ENCODE measurements at places on chromosomes 11 and 22.

DNA sequence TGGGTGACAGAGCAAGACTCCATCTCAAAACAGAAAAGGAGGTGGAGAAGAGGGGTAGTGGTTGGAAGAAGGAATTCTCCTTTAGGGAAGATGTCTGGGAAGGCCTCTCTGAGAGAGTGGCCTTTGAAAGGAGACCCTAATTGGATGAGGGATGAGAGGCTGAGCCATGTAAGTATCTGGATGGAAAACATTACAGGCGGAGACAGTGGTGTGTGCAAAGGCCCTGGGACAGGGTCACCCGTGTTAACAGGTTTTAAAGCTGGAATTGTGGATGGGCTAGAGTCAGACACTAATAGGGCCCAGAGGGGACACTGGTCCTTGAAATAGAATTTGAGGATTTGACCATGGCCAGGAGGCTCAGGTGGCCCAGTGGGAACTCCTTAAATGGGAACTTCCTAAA lies 10.4 kb downstream of the SNAP29 start:
- DNase-seq = no peak

DNA sequence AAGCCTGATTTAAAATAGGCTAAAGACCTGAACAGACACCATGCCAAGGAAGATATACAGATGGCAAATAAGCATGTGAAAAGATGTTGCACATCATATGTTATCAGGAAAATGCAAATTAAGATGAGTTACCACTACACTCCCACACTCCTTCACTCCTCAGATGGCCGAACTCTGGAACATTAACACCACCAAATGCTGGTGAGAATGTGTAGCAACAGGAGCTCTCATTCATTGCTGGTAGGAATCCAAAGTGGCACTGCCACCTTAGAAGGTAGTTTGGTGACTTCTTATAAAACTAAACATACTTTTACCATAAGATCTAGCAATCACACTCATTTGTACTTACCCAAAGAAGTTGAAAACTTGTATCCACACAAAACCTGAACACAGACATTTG lies 2047.3 kb downstream of the LRRC4C start:
- DNase-seq = no peak

DNA sequence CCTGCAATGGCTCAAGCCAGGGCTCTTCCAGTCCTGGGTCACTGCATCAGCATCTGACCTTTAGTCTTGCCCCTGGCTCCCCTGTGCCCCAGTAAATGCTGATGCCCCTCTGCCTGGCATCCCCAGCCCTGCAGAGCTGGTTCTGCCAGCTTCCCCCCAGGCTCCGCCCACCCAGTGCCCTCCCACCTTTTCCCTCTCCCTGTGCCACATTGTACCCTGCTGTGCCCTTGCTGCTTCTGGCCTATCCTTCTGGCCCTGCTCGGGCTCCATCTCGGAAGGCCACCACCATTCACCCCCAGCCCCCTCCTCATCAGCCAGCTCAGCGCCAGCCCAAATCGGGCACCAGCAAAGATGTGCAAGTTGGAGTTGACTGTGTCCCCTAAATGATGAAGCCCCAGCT lies 7.4 kb downstream of the CAPN5 start:
- no peak for DNase-seq

GRCh38 chr22:35178446-35178845 lies 78.8 kb upstream of the HMGXB4 start:
- DNase-seq = no peak

DNA sequence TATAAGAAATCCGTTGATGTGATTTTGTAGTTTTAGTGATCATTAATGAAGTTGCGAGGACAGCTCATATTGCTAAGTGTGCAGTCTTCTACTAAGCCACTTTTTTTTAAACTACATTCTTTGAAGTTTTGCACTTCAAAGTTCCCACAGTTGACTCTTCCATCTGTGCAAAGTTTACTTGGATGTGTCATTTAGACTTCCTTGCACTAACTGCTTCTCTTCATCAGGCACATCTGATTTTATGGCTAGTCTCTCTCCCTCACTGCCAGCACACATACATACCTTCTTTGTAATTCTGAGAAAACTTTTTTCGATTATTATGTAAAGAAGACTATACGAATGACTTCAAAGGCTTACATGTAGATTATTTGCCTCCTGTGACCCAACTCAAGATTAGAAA lies 250.0 kb downstream of the DYNC2H1 start:
- DNase-seq = peak; percentile 53

Data from choroid plexus epithelial cell (primary cell).